Esophagus squamous epithelium (tissue), 5 donors: ENCODE measurements at places on chromosomes 1 and 21.

DNA sequence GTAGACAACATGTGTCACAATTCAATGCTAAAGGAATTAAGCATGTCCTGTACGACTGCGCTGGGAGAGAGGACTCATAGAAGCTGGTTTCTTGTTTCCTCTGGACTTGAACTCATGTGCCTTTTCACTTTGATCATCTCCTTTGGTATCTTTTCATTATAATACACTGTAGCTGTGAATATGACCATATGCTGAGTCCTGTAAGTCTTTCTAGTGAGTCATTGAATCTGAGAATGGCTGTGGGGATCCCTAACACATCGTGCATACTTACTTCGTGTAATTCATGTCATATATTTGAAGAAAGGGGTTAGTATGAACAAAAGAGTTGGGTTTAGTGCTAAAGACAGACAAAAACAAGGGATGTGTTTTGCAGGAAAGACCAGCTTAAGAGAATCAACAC, 148.1 kb upstream of the RUNX1 start:
- no peak for DNase-seq

GRCh38 chr1:54299037-54299436, 99.1 kb downstream of the MRPL37 start:
- DNase-seq, result no peak

- DNase-seq, result no peak
Observed at GRCh38 chr1:109161858-109162606, 48.1 kb downstream of the ELAPOR1 start.

DNA sequence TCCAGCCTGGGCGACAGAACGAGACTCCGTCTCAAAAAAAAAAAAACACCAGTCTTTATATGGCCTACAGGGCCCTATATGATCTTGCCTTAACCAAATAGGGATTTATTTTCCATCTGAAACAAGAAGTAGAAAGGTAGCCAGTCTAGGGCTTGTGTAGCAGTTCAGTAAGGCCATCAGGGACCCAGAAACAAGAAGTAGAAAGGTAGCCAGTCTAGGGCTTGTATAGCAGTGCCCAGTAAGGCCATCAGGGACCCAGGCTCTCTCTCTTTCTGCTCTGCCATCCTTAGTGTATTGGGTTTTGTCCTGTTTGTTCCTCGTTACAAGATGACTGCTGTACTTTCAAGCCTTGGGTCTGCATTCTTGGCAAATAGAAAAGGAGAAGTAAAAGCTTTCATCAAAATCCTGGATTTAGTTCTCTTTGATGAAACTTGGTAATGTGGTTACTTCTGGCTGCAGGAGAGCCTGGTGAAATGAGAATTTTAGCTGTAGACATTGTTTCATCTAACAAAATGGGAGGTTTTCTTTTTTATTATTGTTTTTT, 46.1 kb downstream of the PKN2 start:
- DNase-seq, result no peak

GRCh38 chr1:44290250-44291094, 64.6 kb downstream of the ERI3 start:
- DNase-seq, result no peak

- DNase-seq, result no peak
Observed at GRCh38 chr1:54565113-54565501, 17.1 kb downstream of the ACOT11 start.

GRCh38 chr1:49226758-49227157, 450.1 kb upstream of the BEND5 start:
- DNase-seq, result no peak

DNA sequence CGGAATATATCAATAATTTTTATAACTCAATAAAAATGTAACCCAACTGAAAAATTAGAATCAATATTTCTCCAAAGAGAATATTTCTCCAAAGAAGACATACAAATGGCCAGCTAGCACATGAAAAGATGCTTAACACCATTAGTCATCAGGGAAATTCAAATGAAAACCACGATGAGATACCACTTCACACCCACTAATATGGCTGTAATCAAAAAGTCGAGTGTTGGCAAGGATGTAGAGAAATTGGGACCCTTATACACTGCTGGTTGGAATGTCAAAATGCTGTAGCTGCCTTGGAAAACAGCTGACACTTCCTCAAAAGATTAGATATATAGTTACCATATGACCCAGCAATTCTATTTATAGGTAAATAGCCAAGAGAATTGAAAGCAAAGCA, 133.0 kb downstream of the GPR52 start:
- DNase-seq, result no peak

GRCh38 chr1:40998668-40999067, 19.2 kb downstream of the CTPS1 start:
- no peak for DNase-seq

GRCh38 chr1:5502311-5503194, 489.7 kb downstream of the NPHP4 start:
- DNase-seq, result no peak

DNA sequence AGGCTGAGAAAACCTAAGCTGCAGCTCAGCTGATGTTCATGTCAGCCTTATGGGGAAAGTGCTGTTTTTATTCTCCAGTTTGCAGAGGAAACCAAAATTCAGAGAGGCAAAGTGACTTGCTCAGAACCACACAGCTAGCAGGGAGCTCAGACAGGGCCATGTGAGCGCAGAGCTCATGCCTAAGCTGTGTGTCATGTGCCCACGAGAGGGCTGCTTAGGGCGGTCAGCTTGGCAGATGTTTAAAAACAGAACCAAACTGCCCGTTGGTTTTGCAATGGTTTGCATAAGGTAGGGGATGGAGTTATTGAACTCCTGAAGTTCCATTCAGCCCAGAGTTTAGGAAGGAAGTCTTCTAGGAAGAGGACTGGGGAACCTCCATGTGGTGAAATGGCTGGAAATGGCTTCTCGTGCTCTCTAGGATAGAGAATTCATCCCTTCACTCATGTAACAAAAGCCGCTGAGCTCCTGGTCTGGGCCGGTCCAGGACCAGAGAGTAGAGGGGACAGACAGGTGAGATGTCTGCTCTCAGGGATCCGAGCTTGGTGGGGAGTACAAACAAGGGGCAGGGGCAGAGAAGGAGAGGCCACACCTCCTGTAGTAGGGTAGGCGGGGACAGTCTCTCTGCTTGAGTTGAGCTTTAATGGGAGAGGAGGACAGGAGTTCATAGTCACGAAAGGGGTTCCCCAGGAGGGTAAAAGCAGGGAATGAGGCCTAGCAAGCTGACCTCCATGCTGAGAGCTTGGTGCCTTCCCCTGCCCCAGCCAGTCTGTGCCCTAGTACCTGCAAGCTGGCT, 46.9 kb downstream of the ARHGEF10L start:
- DNase-seq, result no peak

- no peak for DNase-seq
Observed at GRCh38 chr1:217372049-217372970, 258.6 kb downstream of the GPATCH2 start.

DNA sequence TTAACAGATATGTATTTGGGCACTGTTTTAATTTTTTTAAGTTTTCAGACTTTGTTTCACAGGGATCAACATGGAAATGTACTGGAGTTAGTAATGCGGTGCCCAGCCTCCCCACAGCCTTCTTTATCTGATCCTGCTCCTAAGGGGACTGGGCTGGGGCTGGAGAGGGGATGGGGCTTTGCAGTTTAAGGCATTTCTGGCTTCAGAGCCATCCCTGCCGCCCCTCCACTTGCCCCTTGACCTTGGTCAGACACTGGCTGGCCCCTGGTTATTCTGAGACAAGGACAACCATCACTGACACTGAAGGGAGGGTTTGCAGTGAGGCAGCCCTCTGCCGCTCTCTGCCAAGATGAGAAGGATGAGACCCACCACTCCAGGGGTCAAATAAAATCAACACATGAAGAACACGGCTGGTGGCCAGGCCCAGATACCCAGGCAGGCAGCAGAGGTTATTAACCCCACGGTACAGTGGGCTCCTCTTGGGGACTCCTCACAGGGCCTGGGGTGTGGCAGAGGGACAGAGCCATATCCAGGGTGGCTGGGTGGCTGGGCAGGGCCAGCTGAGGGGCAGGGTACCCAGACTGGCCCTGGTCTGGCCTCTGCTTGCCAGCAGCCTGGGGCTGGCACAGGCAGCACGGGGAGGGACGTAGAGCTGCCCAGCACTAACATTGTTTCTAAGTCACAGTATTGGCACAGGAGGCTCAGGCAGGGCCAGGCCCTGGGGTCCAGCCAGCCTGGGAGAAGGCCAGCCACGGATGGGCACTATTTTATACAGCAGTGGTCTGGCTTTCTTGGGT, 7.2 kb upstream of the UBE2U start:
- no peak for DNase-seq

GRCh38 chr1:224381880-224382548, 25.3 kb downstream of the CNIH4 start:
- DNase-seq, result no peak

GRCh38 chr1:189787201-189787600, 690.5 kb downstream of the BRINP3 start:
- no peak for DNase-seq

DNA sequence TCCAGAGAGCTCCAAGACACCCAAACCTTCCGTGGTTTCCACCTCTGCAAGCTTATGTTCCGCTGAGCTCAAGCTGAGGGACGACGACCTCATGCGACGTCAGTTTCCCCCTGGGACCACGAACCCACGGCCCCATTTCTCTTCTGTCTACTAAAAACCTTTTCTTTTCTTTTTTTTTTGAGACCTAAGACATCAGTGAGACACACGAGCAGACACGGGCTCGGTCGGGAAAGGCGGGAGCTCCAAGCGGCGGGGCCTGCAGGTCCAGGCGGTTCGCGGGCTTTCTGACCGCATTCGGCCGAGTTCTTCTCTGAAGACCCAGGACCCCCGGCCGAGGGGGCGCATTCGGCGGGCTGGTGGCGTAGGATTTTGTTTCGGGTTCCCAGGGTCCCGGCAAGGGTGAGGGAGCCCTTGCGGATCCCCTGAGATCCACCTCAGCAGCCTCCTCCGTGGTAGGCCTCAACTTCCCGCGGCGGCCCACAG, 402 bp downstream of the C21orf58 start:
- no peak for DNase-seq

DNA sequence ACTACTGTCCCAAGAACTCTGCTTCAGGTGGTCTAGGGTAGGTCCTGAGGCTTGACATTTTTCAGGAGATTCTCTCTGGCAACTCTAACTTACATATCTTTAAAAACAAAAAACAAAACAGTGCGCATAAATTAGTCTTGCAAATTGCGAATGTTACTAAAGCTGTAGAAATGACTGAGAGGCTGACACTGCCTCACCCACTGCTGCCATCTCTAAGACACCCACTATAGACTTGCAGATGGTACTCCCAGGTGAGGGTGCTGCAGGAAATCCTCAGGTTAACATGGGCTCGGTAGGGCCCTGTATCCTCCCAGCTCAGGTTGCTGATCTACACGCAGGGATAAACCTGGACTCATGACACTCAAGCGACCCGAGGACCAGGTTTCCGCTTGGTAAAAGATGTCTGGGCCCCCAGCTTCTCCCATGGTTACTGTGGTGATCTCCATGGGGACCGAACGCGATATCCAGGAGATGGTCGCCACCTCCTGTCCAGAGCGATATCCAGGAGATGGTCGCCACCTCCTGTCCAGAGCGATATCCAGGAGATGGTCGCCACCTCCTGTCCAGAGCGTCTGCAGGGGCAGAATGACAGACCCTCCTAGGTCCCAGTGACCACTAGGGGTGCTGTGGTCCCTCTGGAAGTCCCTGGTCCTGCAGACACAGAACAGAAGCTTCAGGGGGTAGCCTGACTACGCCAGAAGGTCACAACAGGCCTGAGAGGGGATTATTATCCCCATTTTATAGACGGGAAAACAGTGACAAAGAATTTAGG, 16.2 kb upstream of the LY9 start:
- no peak for DNase-seq

DNA sequence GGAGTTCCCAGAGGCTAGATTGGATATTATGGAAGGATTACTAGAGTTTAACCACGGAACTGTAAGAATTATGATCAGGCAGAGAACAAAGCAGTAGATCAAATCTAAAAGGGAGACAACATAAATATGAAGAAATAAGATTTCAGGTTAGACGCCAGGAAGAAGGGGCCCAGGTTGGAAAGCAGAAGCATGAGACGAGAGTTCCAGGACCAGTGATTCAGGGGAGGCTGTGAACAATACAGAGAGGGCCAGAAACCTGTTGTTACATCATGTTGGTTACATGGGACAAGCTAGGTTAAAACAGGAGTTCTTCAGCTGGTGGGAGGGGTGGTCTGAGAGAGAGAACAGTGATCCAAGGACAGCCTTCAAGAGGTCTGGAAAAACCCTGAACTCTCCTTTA, 128.4 kb upstream of the MROH9 start:
- DNase-seq, result no peak

DNA sequence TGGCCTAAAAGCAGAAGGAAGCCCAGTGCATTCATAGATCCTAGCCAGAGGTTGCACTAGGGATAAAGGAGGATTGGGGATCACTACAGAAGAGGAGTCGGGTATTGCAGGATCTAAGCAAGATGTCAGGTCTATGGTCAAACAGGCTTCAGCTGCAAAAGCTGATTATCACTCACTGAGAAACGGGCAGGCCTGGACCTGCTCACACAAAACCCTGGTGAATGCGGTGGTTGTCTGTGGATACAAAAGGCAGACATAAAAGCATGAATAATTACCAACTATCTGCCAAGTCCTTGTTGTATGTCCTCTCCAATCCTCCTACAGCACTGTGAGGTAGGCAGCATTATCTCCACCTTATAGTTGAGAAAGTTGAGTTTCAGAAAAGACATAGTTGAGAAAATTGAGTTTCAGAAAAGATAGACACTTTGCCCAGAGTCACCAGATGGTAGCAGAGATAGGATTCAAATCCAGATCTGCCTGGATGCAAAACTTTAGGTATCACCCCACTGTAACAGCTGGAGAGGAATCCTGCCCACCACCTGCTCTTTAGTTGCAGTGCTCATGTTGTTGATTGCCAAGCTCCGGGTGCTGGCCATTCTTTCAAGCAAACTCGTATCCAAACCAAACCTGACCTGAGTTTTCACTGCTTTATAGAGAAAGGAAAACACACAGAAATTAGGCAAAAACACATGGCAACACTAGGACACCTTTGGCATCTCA, 49.6 kb upstream of the HOOK1 start:
- no peak for DNase-seq

GRCh38 chr1:47711848-47712492, 274.1 kb downstream of the FOXD2 start:
- no peak for DNase-seq

- no peak for DNase-seq
Observed at GRCh38 chr1:2192031-2192995, 2.3 kb downstream of the FAAP20 start.

DNA sequence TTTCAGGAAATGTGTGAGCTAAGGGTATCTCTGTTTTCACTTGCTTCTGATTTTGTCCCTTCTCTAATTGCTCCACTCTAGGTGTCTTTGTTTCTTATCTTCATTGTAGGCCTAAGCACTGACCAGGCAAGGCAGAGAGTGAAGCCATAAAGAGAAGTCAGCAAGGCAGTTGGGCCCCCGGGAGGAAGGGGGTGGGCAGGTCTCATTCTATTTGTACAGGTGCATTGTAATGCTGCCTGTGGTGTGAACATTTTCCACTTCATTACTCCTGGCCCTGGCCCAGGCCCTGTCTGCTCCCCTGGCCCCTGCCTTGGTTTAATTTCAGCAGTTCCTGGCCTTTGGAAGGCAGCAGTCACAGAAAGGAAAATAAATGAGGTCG, 86.4 kb upstream of the JUN start:
- DNase-seq, result no peak

DNA sequence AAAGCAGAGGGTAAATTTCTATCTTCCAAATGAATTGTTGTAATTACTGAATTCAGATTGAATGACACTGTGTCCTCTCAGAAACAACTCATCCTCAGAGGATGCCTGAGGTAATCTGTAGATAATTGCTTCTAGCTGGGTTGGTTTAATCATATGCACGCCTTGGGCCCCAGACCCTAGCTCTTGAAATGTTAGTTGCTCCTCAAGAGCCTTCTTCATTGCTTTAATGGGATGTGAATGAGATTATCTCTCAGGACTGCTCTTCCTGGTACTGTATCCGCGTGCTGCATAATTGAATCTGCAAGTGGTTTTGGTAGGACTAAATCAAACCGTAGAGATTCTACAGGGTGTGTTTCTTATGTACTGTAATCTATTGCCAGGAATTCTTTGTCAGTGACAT, 569.3 kb upstream of the NEGR1 start:
- DNase-seq, result no peak
